Stimulated activated CD4-positive, alpha-beta T cell treated with anti-CD3 and anti-CD28 coated beads, Interleukin-2, amount 100 ng/mL, for 4 hours (primary cell): ENCODE measurements at places on chromosomes 11 and 22.

GRCh38 chr11:4654635-4655369 lies 11.0 kb downstream of the OR51E1 start:
- no peak for DNase-seq

DNA sequence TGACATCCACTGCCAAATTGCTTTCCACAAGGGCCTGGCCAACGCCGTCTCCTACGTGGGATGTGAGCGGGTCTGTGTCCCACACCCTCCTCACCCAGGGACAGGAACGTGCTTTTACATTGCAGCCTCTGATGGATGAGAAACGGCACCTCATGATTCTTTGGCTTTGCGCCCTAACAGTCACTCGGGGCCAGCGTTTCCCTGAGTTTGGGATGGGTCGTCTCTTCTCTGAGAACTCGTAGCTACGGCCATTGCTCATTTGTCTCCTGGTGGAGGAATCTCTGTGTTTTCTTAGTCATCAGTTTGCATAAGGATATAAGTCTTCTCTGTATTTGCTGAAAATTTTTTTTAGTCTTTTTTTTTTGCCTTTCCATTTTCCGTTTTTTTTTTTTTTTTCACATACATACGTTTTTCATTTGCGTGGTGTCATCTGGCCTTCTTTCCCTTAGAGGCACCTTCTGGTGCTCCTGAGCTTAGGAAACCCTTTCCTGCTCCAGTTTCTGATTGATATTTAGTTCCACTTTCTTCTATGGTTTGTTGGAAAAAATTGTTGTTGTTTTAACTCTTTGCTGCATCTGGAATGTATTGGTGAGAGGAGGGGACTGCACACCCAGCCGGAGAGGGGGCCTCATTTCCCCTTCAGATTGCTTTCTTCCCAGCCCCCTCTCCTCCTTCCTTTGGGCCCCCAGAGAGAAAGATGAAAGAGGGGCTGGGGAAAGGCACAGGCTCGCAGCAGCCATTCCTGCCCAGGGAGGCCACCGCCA lies 12.0 kb downstream of the TNNT3 start:
- DNase-seq, result no peak

DNA sequence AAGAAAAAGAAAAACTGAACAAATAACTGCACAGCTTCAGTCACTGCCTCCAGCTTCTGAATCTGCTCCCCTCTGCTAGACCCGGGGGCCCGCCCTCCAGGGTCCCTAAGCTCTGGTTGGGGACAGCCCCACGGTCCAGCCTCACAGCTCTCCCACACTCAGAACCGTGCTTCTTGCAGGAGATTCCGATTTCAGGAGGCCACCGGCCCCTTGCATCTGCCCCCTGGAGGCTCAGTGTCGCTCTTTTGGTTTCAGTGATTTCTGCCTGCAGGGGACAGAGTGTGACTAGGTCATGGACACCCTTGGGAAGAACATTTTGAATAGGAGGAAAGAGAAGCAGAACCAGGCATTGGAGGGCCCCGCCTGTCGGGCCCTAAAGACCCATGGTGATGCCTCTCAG lies 23.1 kb upstream of the RPS3 start:
- no peak for DNase-seq

GRCh38 chr11:28009388-28009787 lies 98.6 kb downstream of the KIF18A start:
- DNase-seq, result no peak

DNA sequence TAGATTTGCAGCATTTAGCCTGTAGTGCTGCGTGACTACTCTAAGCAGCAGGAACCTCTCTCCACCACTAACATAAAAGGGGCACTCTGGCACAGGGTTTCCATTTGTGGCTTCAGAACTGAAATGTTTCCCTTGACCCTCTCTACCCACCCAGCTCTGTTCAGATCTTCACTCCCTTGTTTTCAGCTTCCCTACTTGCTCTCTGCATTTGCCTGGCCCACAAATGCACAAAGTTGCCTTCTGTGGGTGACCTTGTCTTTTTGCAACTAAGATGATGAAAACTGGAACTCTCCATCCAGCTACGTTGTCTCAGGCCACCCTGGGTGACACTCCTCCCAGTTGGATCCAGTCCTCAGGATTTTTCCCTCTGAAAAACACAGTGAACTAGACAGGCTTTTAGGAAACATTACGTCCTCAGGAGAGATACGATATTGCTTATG lies 19.8 kb upstream of the PSMA1 start:
- DNase-seq, result no peak

- no peak for DNase-seq
These were observed 8.7 kb downstream of the TSKU start for GRCh38 chr11:76791861-76792260.

GRCh38 chr11:11981364-11981763 lies 27.1 kb downstream of the DKK3 start:
- no peak for DNase-seq

DNA sequence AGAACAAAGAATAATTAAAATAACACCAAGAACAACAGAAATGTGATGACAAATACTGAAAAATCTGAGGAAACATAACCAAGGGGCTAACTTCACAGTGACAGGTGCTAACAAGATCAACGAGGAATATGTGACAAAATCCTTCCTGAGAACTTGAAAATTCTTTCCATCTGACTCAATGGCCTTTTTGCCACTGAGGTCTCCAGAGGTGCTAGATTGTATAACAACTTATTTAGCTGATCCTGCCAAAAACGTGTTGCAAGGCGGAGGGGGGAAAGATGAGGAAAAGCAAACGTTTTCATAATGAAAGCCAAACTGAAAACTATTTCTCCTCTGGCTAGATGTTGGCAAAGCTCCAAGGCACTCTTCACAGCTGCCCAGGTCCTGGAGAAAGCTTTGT lies 364.5 kb downstream of the NTM start:
- no peak for DNase-seq

- DNase-seq, result no peak
These were observed 48.9 kb downstream of the BTG4 start for GRCh38 chr11:111463276-111463675.

GRCh38 chr11:72750086-72750485 lies 2.1 kb downstream of the ARAP1 start:
- no peak for DNase-seq

- DNase-seq, result no peak
These were observed 13.3 kb downstream of the SMPD1 start for GRCh38 chr11:6403539-6403938.

GRCh38 chr11:38160433-38160832 lies 1562.4 kb upstream of the RAG2 start:
- DNase-seq, result no peak

DNA sequence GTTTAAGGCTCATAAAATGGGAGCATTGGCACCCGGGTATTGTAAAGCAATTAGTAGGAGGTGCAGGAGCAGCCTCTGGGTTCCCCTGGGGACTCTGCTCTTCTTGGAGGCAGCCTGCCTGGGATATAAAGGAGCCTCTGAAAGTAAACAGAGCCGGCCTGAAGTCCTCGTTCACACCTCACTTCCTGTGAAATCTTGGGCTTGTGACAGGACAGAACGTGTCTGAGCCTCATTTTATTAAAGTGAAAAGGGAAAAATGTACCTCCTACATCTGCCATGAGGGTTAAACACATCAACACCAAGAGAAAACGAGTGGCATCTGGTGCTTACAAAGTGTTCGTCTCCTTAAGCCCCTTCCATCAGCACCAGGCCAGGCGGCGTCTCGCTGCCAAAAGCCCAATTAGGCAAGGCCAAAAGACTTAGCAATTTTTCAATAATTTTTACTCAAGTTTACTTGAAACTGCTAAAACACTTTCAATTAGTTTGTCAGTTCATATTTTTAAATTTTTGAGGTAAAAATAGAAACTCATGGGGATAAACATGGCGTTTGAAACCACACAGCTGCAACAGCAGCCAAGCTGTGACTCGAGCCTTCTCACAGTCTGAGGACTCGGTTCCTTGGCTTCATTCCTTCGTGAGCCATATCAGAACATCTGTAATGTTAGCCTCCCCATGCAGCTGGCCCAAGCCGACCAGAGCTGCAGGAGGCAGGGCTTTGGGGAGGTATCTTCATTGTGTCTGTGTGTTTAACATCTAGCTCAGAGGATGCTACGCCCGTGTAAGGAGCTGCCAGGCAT lies 33.6 kb downstream of the MAP6 start:
- no peak for DNase-seq

DNA sequence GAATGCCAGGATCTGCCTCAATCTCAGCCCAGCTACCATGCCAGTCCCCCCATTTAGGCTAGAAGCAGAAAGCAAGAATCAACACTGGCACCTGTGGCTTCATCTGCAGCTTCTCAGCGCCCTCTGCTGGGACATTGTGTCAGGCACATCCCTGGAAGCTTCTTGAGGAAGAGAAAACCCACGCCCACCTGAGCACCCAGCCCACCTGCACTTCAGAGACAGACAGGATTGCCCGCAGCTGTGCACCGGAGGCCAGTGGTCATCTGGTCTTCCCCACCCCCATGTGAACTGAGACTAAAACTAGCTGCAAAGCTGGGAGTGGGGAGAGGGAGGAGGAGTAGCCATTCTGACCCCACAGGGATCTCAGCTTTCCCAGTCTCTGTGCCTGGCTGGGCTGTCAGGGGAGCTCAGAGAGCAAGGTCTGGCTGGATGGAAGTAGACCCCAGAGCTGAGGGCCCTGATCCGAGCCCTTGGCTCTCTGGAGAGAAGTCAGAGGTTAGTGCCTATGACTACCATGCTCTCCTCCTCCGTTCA lies 66.8 kb downstream of the FEZ1 start:
- peak; percentile 13 for DNase-seq

GRCh38 chr11:27600656-27601055 lies 94.1 kb upstream of the LIN7C start:
- no peak for DNase-seq

DNA sequence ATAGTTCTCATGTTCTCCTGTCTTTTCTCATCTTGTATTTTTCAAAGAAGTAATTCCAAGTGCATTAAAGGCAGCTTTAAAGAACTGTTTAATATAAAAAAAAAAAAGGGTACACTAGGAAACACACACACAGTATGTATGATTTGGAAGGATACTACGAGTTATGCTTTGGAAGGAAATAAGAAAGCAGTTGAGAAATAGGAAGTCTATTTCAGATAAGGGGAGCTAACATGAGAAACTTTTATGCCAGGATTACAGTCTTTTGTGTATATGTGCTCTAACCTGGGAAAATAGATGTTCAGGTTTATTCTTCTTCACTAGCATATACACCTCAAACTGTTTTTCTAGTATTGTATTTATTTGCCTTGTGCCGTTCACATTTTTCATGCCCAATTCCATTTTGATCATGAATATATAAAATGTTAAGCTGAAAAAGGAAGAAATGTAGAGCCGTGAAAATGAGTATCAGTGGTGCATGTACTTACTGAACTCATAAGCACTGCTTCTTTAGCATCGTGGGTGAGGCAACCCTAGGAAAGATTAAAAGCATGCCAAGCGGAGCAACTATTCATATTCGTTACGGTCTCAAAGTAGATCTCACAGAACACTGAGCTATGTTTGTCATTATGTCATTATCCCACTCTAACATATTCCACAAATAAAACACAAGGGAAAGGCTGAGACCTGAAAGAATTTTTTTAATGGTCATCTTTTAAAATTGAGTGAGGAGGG lies 59.6 kb downstream of the GUCY1A2 start:
- DNase-seq, result no peak

DNA sequence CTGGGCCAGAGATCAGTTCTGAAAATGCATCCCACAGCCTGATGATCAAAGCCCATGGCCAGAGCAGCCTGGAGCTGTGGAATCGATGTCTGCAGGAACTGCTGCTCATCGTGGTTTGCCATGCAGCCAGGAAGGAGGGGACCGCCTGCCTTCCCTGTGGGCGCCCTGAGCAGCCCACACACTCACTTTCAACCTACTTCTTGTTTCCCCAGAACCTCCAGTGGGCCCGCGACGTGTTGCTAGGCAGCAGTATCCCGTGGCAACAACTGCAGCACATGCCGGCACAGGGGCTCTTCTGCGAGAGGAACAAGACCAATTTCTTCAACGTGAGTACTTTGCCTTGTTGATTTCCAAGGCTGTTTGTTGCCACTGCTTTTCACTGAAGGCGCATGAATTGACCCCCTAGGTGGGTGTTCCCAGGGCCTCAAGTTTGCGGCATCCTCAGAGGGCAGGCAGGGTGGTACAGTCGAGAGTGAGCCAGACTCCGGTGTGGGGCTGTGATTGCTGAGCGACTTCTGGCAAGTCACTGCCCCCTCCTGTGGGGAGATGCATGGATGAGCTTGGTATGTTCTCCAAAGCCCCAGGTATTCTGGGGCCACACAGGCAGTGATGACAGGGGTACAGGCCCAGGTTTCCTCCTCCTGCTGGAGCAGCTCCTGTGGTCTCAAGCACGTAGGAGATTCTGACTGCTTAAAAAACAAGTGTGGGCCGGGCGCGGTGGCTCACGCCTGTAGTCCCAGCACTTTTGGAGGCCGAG lies 47.0 kb upstream of the SUSD2 start:
- DNase-seq, result peak; percentile 81

- peak; percentile 57 for DNase-seq
These were observed 4.7 kb upstream of the SHISA8 start for GRCh38 chr22:41919357-41920224.

DNA sequence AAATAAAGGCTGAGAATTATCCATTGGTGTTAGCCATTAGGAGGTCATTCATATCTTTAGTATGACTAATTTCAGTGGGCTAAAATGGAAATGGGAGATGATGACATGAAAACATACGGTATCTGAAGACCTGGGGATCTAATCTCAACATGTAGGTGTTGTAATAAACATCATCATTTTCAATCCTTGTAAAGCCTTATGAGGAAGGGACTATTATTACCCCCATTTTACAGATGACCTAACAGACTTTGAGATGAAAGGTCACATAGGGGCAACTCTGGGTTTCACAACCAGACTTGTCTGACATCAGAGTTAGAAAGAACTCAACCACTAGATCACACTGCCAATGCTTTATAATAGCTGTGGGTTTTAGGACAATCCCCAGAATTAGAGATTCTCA lies 34.8 kb upstream of the TMEM135 start:
- no peak for DNase-seq

DNA sequence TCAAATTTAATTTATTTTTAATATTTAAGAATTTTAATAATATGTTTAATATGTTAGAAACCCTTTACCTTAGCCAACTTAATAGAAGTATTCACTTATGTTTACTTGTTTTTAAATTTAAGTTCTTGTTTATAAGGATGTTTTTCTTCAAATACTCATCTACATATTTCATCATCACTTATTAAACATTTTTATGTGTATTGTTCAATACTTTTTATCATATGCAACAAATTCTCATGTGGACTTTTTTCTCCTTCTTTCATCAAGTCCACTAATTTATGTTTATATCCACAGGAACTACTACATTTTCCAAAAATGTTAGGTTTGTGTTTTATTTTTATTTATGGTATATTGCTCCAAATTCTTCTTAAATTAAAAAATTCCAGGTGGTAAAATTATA lies 2113.1 kb upstream of the RAG2 start:
- no peak for DNase-seq

GRCh38 chr11:15645201-15645600 lies 530.5 kb downstream of the INSC start:
- no peak for DNase-seq

- DNase-seq, result no peak
These were observed 25.4 kb downstream of the ATG13 start for GRCh38 chr11:46642627-46643335.

- no peak for DNase-seq
These were observed 50.3 kb upstream of the TTLL12 start for GRCh38 chr22:43237280-43237679.
